ENCODE measurements at places on chromosomes 16 and 17.

DNA sequence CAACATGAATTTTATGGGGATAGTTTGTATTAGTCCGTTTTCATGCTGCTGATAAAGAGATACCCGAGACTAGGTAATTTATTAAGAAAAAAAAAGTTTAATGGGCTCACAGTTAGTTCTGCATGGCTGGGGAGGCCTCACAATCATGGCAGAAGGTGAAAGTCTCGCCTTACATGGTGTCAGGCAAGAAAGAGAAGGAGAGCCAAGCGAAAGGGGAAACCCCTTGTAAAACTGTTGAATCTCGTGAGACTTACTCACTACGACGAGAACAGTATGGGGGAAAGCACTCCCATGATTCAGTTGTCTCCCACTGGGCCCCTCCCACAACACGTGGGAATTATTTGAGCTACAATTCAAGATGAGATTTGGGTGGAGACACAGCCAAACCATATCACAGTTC is 181.5 kb downstream of the PRKCA start:
- no peak for DNase-seq

GRCh38 chr17:67253384-67253783 is 8.4 kb upstream of the HELZ start:
- no peak for DNase-seq

DNA sequence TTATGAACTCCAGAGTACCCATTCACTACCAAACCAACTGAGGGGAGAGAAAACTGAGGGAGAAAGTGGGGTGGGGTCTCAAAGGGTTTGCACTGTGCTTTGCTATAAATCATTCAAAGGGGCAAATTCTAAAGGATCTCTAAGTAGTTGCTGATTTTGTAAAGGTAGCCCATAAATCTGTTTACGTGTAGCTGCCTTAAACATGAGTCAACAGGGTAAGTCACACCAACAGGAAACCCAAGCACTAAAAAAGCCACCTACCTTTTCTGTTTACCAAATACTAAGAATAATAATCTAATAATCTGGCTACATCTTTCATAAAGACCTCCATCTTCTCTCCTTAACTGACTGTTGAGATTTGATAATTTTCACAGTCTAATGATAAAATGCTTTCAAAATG is 8.4 kb upstream of the HSBP1 start:
- no peak for DNase-seq

DNA sequence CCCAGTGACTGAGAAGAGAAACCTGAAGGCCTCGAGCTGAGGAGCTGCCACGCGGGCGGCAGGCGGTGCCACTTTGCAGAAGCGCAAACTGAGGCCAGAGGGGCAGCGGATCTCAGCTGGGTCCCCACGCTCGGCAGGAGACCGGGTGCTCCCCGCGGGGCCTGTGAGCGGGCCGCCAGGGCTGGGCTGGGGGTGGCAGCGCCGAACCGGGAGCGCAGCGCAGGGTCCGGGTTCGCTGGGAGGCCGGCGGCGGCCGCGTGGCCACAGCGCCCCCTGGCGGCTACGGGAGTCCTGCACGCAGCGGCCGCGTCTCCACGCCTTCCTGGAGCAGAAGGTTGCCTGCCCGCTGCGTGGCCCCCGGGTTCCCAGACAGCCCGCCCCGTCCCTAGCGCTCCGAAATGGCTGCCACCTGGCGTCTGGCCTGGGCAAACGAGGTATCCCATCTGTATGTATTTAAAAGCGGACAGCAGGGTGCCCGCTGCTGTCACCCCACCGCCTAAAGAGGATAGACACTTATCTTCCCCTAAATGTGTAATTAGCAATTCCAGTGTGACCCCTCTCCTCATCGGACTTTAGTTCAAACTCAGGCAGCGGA is 96.1 kb upstream of the CDH5 start:
- peak; percentile 89 for DNase-seq

DNA sequence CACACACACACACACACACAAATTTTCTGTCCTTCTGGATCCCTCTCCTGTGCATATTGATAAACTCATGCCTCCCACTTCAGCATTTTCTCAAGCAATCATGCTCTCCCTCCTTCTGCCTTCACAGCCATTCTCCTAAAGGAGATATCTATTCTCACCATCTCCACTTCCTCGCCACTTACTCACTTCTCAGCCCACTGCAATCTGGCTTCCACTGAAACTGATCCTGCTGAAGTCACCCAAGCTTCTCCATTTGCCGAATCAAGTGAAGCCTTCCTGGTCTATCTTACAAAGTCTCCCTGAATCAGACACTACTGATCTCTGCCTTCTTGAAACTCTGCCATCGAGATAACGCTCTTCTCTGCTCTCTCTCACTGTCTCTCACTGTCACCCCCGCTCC is 54.0 kb upstream of the GNAO1 start:
- no peak for DNase-seq

GRCh38 chr16:12576878-12577277 is 226.8 kb downstream of the CPPED1 start:
- no peak for DNase-seq

- no peak for DNase-seq
Observed at GRCh38 chr16:55690841-55691240, 35.1 kb downstream of the SLC6A2 start.

DNA sequence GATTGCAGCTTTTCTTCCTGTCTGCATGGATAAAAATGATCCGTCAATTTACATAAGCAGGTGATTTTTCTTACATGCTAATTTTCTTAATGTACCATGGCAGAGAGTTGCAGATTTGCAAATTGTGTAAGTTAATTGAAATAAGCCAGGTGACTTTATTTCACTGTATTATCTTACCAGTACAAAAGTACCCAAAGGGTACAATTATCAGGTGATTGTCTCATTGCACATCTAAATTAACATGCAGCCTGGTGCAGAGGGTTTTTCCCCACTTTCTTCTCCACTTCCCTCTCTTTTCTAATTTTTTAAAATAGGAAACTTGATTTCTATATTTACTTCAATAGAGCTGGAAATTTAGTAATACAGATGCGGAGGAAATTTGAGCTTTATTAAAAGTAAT is 11.2 kb downstream of the NLK start:
- no peak for DNase-seq

GRCh38 chr16:81996664-81997509 is 14.4 kb downstream of the SDR42E1 start:
- DNase-seq = no peak

DNA sequence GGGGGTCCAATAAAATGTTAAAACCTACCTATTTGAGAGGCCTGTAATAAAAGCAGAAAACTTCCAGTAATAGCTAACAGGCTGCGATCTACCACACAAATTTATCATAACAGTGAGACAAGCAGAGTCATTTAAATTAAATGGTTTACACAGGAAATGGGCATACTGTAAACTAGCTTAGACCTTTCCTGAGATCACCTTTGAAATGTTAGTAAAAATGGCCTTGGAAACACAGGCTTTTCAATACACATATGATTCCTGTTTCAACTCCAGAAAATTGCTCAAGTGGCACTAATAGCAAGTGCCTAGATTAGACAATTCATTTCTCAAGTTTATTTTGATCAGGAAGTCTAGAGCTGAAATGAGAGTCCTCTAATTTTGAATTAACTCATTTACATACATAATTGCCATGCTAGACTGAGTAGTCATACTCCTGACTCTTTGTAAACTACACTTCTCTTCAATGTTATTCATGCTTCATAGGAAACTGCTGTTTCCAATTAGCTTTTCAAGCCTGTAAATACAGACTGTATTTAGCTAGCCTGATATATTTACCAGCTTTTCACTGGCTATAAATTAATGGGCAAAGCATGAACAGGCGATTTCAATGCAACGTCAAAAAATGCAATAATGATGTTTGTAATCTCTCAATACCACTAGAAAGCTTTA is 43.3 kb downstream of the PARN start:
- DNase-seq = no peak

- DNase-seq = no peak
Observed at GRCh38 chr16:81709016-81709900, 69.8 kb upstream of the PLCG2 start.

DNA sequence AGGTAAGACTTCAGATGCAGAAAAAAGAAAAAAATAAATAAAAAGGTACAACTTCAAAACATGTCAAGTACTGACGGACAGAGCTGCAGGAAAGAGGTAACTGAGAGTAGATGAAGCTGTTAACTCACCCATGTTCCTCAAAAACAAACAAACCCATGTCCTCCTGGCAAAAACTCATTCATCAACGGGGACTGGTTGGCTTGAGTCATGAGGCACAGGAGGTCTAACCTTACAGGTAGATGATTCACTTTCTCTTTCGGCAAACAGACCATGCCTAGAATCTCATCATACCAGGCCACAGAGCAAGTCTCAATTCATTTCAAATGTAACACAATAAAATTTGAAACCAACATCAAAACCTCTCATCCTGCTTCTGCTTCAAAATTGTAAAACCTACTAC is 12.3 kb upstream of the FASN start:
- no peak for DNase-seq

DNA sequence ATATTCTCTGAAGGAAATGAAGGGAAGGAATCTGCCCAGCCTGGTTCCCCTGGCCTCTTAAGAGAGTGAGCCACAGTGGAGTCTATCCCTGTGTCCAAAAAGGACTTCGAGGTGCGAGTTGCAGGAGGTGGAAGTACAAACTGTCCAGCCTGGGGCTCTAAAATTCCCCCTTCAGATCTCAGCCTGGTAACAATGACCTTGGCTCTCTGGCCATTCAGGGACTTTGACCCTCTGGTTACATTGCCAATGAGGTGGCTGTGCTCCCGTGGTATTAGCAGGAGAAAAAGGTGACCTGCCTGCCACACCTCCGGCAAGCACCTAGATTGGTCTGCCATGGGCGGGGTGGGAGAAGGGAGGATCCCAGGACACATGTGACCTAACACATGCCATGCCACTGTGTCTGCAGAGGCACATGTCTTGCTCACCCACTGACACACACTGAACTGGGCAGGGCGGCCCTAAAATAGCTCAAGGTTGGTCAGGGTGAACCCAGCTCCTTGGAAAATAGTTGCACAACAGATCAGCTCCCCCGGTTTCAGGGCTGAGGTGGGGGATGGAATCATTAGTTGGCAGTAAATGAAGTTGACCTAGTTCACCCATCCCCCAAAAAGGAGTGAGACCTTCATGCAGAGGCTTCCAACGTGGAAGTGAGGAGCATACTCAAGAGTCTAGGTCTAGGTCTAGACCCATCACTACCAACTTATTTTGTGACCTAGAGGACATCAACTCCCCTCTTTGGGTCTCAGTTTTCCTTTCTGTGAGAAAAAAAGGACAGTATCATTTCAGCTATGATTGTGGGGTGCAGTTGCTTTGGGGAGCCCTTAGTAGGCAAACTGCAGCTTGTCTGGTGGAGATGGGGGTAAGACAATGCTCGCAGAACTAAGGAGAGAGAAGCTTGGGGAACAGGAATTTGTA is 2.2 kb downstream of the NR1D1 start:
- no peak for DNase-seq

Measured in endothelial cell (in vitro differentiated cells).